A375 (cell line): ENCODE measurements at places on chromosomes 2 and 18. TPM values are rescaled to one million over a fixed set of nuclear protein-coding genes. Genes with fewer than 3 reads are reported as not detected.

PID1 gene
- 0.45 and 0.72 TPM in 2 replicates for total RNA-seq

SCYGR2 gene
- total RNA-seq: not detected in 2 replicates

LHCGR gene
- not detected in 2 replicates for total RNA-seq

DES gene
- total RNA-seq: not detected in 2 replicates

WNT10A gene
- not detected in 2 replicates for total RNA-seq

XDH gene
- total RNA-seq: 1.6 and 4.3 TPM in 2 replicates

LIMS1 gene
- total RNA-seq: 43.7 and 44.6 TPM in 2 replicates

ANKRD29 gene
- total RNA-seq: 5.9 and 10.1 TPM in 2 replicates

ZNF396 gene
- 0.72 and 1.4 TPM in 2 replicates for total RNA-seq

RAX gene
- not detected in 2 replicates for total RNA-seq

GNAL gene
- total RNA-seq: 1.5 and 2.3 TPM in 2 replicates

AQP12A gene
- total RNA-seq: not detected in 2 replicates

MTCL1 gene
- 11.6 and 11.9 TPM in 2 replicates for total RNA-seq

DPYSL5 gene
- 2.4 and 3.0 TPM in 2 replicates for total RNA-seq

SH3YL1 gene
- total RNA-seq: 7.3 and 10.7 TPM in 2 replicates

LRRC30 gene
- total RNA-seq: not detected in 2 replicates

SLC35G4 gene
- total RNA-seq: not detected in 2 replicates

RSAD2 gene
- 0.21 TPM in 1 of 2 replicates, not detected in the other for total RNA-seq

REG1B gene
- not detected in 2 replicates for total RNA-seq

DNER gene
- total RNA-seq: 0.98 and 1.3 TPM in 2 replicates

EVA1A gene
- total RNA-seq: 35.2 and 37.8 TPM in 2 replicates

LONRF2 gene
- 1.2 and 1.3 TPM in 2 replicates for total RNA-seq

SH2D6 gene
- 0.24 and 0.60 TPM in 2 replicates for total RNA-seq

NIFK gene
- total RNA-seq: 50.3 and 66.5 TPM in 2 replicates
